NCI-H2081 treated with DMSO at 0.1 percent for 48 hours (cell line): ENCODE measurements at places on chromosomes 4 and X.

- DNase-seq, result no peak
These were observed 155.7 kb downstream of the SNCA start for GRCh38 chr4:89681219-89681618.

- no peak for DNase-seq
These were observed 320.6 kb downstream of the ARHGAP10 start for GRCh38 chr4:148052448-148052847.

DNA sequence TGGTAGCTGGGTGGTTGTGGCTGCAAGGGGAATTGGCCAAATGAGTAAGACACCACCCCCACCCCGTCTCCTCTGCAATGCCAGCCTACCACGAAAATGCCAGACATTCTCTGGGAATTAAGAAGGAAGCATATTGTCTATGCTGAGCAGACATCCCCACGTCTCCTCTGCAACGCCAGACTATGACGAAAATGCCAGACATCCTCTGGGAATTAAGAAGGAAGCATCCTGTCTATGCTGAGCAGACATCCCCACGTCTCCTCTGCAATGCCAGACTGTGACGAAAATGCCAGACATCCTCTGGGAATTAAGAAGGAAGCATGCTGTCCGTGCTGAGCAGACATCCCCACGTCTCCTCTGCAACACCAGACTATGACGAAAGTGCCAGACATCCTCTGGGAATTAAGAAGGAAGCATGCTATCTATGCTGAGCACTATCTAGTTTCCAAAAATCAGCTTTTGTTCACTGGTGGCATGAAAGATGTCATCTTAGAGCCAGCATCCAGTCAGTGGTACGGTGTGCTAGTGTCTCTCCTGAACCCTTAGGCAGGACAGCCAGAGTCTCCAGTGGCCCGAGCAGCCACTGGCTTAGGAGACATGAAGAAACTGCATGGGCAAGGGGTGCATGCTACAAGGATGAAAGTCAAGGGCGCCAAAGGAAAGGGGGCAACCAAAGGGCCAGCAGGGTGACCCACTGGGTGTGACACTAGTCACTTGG is 339.8 kb upstream of the FRG1 start:
- DNase-seq, result no peak

DNA sequence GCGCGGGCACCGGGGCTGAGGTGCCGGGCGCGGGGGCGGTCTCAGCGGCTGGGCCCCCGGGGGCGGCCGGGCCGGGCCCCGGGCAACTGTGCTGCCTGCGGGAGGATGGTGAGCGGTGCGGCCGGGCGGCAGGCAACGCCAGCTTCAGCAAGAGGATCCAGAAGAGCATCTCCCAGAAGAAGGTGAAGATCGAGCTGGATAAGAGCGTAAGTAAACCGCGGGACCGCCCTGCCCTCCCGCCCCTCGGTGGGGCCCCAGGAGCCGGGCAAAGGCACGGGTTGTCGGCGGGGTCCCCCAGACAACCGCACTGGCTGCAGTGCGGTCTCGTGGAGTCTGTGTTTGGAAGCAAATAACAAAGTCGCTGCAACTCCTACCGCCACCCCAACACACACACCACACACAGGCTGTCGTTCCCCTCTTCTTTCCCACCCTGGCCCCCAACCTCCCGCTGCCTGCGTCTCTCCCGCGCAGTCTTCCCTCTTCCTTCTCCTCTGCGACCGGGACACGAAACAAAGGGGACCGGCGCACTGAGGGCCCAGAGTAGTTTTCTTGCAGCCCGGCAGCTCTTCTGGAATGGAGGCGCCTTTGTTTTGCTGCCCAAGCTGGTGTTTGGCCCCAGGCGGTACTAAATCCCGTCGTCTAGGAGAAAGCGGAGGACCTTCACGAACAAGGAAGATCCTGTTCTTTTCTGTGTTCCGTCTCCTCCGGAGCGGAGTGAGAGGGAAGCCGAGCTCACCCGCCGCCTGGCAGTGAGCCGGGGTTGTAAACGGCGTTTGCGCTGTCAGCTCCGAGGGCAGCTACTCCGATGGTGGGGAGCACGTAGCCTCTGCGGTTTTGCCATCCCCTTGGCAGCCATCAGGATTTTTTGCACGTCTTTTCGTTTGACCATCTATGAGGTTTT is 788 bp downstream of the SAP30 start:
- DNase-seq, result no peak

DNA sequence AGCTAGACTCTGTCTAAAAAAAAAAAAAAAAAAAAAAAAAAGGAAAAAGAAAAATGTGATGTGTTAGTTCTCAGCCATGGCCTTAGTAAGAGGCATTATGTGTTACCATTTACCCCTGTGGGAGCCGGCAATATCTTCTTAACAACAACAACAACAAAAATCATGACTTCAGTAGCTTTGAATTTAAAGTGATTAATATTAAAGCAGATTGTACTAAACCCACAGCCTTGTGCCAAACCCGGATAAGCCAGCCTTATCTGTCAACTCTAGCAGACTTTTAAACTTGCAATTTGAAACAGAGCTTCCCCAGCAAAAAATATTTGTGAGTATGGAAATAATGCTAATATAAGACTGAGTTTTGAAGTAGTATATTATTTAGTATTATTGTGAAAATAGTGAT is 462.1 kb upstream of the GNPDA2 start:
- no peak for DNase-seq

- no peak for DNase-seq
These were observed 674.8 kb downstream of the IQCM start for GRCh38 chr4:149140841-149141240.

- no peak for DNase-seq
These were observed 38.6 kb downstream of the PTCHD1 start for GRCh38 chrX:23373129-23373804.

GRCh38 chr4:1271686-1272085 is 18.0 kb upstream of the MAEA start:
- DNase-seq, result no peak

DNA sequence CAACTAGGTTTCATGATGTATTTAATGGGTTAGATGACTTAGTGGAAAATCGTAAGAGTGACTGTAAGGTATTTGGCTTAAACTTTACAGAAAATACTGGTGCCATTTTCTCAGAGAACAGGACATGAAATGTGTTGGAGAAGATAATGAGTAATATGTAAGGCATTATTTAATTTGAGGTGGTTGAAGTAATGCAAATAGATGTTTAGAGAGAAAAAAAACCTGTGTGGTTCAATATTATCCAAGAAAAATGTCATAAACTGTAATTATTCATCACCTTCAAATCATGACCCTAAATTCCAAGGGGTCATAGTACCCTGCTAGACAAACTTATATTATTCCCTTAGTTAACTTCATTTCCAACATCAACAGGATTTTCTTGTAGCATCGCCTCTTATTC is 171.7 kb downstream of the EPHA5 start:
- DNase-seq, result no peak

DNA sequence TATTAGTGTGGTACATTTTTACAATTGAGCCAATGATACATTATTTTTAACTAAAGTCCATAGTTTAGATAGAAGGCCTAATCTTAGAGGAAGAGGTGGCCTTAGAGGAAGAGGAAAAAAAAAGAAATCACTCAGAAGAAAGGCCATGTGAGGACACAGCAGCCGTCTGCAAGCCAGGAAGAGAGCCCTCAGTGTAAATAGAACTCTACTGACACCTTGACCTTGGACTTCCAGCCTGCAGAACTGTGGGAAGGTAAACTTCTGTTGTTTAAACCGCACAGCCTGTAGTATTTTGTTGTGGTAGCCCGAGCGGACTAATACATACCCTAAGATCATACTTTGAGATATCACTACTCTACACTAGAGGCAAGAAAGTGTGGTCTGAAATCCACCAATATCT is 5.1 kb upstream of the KCNIP4 start:
- no peak for DNase-seq

GRCh38 chrX:68175562-68175961 is 257.7 kb downstream of the OPHN1 start:
- no peak for DNase-seq

DNA sequence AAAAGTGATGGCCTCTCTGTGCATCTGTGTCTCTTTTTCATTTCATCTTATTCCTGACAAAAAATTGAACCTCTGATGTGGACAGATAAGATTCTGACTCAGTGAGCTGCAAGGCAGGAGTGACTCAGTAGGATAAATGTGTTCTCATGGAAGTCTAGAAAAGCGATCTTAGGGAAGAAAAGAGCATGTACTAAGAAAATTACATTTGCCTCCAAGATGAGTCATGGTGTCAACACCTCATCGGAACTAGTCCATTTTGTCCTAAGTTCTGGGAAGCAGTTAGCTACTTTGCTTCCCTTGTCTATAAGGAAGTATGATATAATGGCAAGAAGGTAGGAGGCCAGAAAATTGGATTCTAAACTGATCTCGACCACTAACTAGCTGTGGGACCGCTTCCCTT is 83.5 kb upstream of the AFF2 start:
- DNase-seq, result no peak

GRCh38 chr4:55004831-55005230 is 120.6 kb downstream of the KDR start:
- no peak for DNase-seq

DNA sequence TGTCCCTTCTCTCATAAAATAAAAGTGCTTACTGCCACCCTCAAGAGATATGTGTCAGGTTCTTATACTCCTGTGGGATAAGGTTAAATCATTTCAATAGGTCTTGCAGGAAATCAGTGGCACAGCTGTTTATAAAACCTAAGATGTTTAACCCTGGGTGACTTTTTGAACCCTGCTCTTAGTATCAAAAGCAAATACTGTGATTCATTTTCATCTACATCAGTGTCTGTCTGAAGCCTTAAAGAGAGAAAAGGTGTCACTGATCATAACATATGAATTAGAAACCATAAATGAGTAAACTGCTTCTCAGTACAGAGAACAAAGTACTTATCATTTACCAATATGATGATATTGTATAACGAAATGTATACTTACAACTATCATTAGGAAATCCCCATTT is 59.0 kb downstream of the CCSER1 start:
- no peak for DNase-seq

DNA sequence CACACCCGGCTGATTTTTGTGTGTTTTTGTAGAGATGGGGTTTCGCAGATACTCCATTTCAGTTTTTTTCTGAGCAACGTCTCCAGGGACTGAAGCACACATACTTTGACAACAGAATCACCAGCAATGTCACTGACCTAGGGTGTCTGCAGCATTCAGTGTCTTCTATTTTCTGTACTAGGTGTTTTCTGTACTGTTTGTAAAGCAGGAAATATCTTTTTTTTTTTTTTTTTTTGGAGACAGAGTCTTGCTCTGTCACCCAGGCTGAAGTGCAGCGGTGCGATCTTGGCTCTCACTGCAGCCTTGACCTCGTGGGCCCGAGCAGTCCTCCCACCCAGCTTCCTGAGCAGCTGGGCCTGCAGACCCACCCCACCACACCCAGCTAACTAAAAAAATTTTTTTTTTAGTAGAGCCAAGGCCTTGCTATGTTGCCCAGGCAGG is 8.9 kb downstream of the ADD1 start:
- DNase-seq, result no peak

- no peak for DNase-seq
These were observed 40.2 kb downstream of the VSIG4 start for GRCh38 chrX:65999563-66000148.

DNA sequence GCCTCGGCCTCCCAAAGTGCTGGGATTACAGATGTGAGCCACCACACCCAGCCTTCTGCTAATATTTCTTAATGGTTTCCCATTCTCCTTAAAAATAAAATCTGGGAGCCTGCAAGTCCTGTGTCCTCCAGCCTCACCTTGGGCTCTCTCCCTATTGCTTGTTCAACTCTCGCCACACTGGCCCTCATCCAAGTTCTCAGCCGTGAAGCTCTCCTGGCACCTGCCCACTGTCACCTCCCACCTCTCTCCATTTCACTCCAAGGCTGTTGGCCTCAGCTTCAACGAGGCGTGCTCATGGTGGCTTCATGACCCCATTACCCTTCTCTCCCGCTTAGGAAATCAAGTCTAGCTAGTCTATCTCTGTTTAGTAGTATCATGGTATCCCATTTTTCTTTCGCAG is 9.5 kb upstream of the ETNPPL start:
- no peak for DNase-seq

DNA sequence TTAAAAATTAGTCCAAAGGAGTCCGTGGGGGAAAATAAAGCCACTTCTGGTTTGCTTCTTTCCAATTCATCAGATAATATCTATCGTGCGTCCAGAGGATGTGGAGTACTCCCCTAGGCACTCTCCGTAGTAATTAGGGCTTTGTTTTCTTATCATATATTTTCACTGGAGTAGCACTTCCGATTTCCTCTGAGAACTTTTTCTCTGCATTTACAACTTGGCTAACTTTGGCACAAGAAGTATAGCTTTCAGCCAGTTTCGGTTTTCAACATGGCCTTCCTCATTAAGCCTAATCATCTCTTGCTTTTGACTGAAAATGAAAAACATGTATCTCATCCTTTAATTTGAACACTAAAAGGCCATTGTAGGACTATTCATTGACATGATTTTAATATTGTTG is 80.5 kb downstream of the CASP3 start:
- DNase-seq, result no peak

GRCh38 chrX:15437724-15438123 is 53.5 kb upstream of the VEGFD start:
- DNase-seq, result no peak

DNA sequence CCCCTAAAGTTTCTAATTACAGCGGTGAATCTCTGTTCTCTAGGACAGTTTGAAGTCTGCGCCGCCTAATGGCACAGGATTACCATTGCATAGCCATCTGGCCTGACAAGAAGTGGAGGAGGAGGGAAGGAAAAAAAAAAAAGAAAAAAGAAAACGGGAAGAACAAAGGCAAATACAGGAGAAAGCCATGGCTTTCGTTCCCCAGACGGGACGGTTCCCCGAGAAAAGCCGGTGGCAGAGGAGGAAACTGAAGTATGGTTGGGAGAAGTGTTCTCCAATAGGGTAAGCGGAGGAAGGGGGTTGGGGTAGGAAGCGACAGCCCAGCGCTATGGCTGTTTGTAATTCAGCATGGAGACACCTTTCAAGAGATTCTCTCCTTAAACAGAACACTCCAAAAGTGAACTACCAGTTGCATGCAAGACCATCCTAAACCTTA is 80.8 kb downstream of the HMGN5 start:
- peak; percentile 9 for DNase-seq

- DNase-seq, result no peak
These were observed 5.5 kb upstream of the TRIM75 start for GRCh38 chr4:165048170-165048569.

- DNase-seq, result no peak
These were observed 172.0 kb downstream of the CFAP299 start for GRCh38 chr4:80507507-80507906.

DNA sequence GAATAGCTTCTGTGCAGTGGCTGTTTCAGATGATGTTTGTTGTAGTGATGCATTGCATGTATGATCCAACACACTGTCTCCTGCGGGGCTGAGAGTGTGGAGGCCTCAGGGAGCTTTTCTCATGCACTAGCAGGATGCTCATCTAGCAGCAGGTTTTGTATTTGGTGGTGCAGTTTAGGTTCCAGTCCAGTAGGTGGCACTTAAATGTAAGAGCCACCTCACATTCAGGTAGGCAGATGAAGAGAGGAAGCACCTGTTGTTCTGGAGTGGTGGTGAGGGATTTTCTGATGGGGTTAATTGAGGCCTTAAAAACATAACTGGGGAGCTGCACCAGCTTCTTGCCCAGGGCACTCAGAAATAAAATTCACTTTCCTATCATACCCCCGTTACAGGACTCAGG is 300.9 kb downstream of the SPIN4 start:
- no peak for DNase-seq

- DNase-seq, result no peak
These were observed 55.3 kb downstream of the MANBA start for GRCh38 chr4:102705391-102705935.

- DNase-seq, result no peak
These were observed 29.3 kb upstream of the CT47A1 start for GRCh38 chrX:121014826-121015225.
